ENCODE measurements at places on chromosomes 11 and 22.

DNA sequence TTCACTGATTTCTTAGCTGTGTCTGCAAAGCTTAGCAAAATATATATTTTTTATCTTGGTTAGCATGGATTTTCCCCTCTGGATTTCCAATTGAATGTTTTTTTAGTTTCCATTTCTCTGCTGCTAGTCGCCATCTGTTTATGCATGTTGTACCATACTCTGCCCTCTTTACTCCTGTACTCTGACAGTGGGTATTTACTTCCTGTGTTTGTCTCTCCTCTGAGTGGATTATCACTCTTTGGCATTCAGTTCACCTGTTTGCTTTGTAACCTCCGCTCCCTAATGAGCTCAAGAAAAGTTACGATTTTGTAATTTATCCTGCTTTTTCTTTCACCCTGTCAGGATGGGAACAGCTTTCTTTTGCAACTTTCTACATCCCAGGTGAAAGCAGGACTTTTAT, 59.1 kb downstream of the PDHX start:
- no peak for DNase-seq

GRCh38 chr11:61201476-61201875, 1.8 kb upstream of the PGA3 start:
- no peak for DNase-seq

GRCh38 chr11:11322101-11322500, 30.9 kb downstream of the CSNK2A3 start:
- no peak for DNase-seq

GRCh38 chr11:123221096-123221561, 26.1 kb upstream of the CLMP start:
- no peak for DNase-seq

DNA sequence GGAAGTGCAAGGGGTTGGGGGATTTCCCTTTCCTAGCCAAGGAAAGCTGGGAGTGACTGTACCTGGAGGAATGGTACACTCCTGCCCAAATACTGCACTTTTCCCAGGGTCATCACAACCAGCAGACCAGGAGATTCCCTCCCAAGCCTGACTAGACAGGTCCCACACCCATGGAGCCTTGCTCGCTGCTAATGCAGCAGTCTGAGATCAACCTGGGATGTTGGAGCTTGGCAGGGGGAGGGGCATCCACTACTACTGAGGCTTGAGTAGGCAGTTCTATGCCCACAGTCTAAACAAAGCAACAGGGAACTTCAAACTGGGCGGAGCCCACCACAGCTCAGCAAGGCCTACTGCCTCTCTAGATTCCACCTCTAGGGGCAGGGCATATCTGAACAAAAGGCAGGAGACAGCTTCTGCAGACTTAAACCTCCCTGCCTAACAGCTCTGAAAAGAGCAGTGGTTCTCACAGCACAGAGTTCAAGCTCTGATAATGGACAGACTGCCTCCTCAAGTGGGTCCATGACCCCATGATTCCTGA, 58.5 kb downstream of the SLC22A9 start:
- peak; percentile 35 for DNase-seq

DNA sequence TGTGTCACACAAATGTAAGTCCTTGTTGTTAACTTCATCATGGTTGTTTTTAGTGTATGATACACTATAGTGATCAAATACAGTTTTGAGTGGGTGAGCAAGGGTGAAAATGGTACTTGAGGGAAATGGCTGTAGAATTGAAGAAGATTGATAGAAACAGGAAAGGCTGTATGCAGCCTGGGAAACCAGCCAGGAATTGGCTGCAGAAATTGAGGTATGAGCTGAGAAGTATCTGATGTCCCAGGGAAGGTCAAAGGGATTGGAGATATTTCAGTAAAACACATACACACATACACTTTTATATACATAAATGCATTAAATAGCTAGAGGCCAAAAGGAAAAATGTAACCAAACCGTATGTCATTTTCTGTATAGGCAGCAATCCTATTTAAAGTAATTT, 13.1 kb upstream of the YAP1 start:
- DNase-seq: no peak

- no peak for DNase-seq
Measured at GRCh38 chr11:61826930-61827570, 1.1 kb upstream of the FADS2 start.

- DNase-seq: no peak
Measured at GRCh38 chr11:134513585-134514120, 101.6 kb upstream of the B3GAT1 start.

DNA sequence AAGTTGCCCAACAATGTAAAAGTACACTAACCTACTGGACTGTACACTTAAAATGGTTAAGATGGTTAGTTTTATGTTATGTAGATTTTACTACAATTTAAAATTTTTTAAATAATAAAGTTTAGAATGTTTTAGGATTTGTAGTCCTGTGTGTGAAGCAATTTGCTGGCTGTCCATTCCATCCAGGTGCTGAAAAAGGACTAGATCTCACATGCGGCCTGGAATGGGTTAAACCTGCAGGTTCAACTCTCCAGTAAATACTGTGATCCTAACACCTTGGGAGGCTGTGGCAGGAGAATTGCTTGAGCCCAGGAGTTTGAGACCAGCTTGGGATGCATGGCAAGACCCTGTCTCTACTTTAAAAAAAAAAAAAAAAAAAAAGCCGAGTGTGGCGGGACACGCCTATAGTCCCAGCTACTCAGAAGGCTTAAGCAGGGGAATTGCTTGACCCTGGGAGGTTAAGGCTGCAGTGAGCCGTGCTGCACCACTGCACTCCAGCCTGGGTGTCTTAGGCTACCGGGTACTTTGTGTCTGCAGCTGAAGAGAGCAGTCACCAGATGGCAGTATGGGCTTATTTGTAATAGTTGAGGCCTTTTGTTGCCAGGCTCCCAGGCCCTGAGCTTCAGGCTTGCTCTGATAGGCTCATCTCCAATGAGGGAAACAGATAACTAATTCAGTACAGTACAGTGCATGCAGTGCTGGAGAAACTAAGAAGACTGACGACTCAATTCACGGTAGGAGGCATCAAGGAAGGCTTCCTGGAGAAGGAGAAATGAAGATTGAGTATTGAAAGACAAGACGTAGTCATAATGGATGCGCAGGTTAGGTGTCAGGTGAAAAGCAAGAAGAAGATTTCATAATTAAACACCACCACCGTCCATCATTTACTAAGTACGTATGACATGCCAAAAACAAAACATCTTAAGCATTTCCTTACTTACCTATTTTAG, 64.7 kb upstream of the ASPHD2 start:
- peak; percentile 78 for DNase-seq

DNA sequence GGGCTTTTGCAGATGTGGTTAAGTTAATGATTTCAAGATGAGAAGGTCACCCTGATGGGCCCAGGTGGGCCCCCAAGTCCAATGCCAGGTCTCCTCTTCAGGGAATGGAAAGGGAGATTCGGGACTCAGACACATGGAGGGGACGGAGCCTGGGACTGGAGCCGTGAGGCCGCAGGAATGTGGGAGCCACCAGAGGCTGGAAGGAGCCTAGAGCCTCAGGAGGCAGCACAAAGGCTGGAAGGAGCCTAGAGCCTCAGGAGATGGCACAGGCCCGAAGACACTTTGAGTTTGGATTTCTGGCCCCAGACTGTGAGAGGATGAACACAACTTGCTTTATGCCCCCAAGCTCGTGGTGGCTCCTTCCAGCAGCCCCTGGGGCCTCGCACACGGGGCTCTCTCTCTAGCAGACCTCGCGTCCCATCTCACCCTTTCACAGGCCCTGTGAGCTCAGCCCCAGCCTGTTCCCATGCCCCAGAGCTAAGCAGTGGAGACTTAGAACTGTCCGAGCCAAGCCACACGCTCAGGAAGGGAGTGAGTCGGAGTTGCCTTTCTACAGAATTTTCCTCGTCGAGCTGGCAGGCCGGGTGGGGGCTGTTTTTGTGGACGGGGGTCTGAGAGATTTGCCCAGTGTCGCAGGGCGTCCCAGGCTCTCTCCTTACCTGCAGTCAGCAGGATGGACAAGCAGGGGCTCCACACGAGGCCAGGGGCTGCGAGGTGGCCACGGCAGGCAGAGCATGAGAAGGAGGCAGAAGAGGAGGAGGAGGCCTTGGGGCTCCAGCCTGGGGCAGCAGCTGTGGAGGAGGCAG, 937.6 kb downstream of the BRD1 start:
- DNase-seq: no peak

DNA sequence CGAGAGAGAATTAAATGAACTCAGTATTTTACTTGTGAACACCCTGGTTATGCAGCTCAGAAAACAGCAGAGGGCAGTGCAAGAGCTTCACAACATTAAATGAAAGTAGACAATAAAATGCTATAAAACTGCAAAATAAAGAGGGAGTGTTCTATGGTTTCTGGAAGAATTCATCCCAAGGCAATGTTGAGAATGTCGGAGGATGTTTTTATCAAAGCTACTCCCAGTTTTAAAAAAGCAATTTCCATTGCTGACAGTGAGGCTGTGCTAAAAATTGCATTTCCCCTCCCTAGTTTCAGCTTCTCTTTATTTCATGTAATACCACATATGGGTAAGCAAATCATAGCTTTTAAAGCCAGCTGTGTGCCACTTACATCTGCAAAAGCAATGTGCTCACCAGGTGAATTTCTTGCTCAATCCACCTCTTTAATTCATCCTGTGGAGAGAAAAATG, 296.8 kb downstream of the RAB38 start:
- DNase-seq: peak; percentile 31

DNA sequence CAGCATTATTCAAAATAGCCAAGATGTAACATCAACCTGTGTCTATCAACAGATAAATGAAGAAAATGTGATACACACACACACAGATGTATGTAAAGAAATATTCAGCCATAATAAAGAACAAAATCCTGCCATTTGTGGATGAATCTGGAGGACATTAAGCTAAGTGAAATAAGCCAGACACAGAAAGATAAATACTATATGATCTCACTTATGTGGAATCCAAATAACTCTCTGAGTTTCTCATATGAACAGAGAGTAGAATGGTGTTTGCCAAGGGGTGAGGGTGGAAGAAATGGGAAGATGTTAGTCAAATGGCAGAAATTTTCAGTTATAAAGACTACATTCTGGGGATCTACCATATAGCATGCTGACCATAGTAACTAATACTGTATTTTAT, 224.2 kb downstream of the GUCY1A2 start:
- DNase-seq: no peak

DNA sequence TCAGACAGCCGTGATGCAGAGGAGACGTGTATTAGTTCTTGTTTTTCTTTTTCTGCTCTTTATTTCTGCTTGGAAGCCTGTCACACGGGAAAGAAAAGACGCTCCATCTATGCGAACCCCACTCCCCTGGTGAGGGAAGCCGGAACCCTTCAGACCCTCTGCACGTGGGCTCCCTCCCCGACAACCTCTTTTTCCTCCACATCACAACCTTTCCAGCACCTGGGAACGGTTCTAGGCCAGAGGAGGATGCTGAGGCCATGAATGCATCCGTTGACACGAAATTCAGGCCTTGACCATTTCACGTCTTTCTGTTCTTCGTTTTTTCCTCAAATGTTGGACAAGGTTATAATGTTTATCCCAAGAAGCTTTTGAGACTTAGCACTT, 85.3 kb upstream of the WNT7B start:
- no peak for DNase-seq

- no peak for DNase-seq
Measured at GRCh38 chr11:10495464-10495786, 40.4 kb downstream of the AMPD3 start.

- peak; percentile 81 for DNase-seq
Measured at GRCh38 chr11:112588252-112588694, 327.6 kb upstream of the PLET1 start.

DNA sequence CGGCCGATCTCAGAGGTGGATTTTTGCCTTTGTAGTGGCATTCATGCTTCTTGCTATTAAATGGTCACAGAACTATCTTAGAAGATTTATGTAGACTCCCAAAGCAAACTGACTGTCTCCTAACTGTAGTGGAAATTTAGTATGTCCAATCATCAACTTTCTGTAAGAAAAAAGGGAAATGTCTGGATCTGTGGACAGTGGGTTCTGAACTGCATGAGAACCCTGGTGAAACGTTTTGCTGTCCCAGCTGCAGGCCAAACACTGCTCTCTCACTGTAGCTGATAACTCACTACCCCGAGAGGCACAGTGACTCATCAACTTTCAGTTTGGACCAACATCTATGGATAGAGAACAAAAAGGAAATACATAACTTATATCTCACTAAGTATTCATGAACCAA, 387.1 kb downstream of the SOX6 start:
- DNase-seq: no peak

DNA sequence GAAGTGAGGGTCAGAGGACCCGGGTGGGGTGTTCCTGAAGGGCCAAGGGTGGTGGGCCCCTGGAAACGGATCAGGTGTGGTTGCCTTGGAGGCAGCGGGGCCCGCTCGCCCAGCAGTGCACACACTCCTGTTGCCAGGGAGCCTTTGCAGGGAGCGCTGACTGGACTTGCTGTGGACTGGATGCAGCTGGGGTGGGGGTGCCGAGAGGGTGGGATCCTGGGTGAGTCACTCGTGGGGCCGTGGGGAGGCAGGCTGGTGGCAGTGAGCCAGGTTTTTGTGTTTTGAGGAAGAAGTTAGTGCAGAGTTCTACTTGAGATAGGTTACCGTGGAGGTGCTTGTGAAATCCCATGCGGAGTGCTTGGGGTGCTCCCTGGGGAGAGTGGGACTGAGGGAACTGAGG, 1.3 kb downstream of the MRPL23 start:
- no peak for DNase-seq

DNA sequence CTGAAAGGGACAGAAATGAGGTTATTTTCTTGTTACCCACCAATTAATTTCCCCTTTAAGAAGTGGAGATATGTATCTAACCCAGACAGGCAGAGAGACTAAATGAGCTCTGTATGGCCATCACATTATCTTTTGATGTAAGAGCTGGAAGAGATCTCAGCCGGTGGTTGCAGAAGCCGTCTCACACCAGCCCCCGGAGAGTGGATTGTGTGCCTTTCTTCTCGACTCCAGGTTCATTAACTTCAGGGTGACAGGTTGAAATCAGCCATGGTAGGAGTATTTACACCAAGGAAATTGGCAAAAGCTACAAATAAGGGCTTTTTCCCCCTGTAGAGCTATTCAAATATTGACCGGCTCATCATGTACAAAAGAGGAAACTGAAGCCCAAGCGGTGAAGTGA, 580.3 kb upstream of the CADM1 start:
- DNase-seq: no peak

GRCh38 chr11:63022441-63022840, 6.8 kb upstream of the SLC22A8 start:
- no peak for DNase-seq

GRCh38 chr11:329886-330253, 9.2 kb upstream of the IFITM3 start:
- DNase-seq: no peak

DNA sequence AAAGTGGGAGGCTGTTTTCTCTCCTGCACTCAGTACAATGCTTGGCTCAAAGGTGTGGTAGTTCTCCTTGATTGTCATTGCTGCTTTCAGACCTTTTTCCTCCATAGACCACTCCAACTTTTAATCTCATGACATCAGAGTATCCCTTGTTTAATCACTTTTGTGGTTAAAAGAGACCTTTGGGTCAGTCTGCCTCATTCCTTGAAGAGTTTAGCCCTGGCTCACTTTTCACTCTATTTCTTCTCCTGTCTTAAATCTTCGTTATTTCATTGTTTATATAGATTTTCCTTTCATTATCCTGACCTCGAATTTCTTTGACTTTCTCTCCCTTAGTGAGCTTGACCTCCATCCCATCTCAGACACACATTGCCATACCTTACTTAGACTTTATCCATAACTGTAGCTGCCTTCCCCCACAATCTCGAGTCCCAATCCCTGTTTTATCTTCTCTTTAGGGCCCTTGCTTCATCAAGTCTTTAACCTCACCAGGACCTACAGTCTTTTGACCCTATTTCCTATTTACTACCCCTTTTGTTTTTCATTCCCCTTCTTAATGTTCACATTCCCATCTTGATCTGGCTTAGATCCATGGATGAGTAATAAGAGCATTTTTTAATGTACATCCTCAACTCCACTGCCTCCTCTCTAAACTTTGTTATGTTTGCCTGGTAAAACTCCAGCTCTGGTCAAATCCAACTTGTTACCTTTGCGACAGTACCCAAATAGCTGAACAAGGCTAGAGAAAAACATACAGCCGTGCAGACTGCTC, 9.5 kb downstream of the ATXN10 start:
- DNase-seq: no peak

Measured in Jurkat, Clone E6-1 (cell line).